ENCODE measurements at places on chromosomes 4 and X.

- DNase-seq, result no peak
Observed at GRCh38 chr4:153297116-153297515, 47.4 kb upstream of the MND1 start.

DNA sequence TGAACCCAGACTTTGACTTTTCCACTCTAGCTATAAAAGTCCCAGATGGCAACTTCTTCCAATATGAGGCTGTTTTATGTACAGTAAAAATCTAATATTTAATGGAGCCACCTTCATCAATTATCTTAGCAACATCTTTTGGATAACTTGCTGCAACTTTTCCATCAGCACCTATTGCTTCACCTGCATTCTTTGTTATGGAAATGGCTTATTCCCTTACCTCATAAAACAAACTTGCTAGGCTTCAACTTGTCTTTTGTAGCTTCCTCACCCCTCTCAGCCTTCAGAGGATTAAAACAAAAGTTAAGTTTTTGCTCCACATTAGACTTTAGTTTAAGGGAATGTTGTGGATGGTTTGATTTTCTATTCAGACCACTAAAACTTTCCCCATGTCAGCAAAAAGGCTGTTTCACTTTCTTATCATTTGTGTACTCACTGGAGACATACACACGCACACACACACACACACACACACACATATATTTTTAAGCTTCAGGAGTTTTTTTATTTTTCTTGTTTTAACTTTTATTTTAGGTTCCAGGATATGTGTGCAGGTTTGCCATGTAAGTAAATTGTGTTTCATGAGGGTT lies 1296.1 kb upstream of the PABPC4L start:
- DNase-seq, result no peak

GRCh38 chr4:1509366-1509765 lies 103.1 kb upstream of the NKX1-1 start:
- no peak for DNase-seq

- no peak for DNase-seq
Observed at GRCh38 chr4:56229947-56230346, 157.3 kb downstream of the AASDH start.

- no peak for DNase-seq
Observed at GRCh38 chrX:15566244-15566643, 34.5 kb downstream of the ACE2 start.

DNA sequence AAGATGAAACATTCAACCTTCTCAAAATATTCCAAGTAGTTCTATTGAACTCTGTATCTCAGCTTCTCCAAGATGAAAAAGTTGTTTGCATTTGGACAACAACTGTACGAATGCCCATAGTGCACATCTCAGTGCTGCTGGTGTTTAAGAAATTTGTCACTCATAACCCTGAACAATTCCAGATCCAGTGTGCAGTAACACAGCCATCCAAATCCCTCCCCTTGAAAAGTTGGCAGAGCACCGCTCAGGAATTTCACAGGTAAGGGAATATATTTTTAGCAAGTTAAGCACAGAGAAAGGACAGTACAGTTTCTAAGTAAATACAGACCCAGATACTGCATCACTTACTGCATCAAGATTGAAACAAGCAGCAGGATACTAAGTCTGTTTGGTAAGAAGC lies 104.7 kb downstream of the CNOT6L start:
- DNase-seq, result no peak

GRCh38 chr4:99886146-99886545 lies 8.1 kb downstream of the LAMTOR3 start:
- DNase-seq, result no peak

- peak; percentile 52 for DNase-seq
Observed at GRCh38 chr4:16759931-16760582, 138.4 kb downstream of the LDB2 start.

DNA sequence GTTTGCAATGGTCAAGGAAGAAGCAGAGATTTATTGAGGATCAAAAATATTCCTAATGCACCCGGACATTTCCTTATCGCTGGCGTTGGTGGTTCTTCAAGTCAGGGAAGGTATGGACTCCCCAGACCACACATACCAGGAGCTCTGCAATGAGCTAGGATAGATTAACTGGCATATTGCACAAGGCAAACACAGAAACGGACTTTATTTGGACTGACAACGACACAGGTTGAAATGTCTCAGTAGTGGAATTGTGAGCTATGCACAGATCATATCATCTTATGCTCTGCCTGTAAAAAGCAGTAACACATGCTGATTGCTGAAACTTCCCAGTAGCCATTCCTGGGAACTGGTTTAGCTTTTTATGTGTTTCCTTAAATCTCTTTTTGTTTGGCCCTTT lies 1.7 kb downstream of the TSPAN7 start:
- no peak for DNase-seq

DNA sequence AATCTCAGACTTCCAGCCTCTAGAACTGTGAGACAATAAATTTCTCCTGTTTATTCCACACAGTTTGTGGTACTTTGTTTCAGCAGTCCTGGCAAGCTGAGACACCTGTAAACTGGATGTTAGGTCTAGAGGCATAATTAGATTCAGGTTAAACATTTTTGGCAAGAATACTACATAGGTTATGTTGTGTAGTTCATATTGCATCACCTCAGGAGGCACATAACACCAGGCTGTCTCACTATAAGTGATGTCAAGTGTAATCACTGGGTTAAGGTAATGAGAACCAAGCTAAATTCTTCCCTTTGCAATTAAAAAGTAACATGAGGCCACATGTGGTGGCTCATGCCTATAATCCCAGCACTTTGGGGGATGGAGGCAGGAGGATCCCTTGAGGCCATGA lies 214.2 kb downstream of the ZNF674 start:
- DNase-seq, result no peak

- no peak for DNase-seq
Observed at GRCh38 chr4:69066945-69067344, 29.3 kb upstream of the UGT2B7 start.

DNA sequence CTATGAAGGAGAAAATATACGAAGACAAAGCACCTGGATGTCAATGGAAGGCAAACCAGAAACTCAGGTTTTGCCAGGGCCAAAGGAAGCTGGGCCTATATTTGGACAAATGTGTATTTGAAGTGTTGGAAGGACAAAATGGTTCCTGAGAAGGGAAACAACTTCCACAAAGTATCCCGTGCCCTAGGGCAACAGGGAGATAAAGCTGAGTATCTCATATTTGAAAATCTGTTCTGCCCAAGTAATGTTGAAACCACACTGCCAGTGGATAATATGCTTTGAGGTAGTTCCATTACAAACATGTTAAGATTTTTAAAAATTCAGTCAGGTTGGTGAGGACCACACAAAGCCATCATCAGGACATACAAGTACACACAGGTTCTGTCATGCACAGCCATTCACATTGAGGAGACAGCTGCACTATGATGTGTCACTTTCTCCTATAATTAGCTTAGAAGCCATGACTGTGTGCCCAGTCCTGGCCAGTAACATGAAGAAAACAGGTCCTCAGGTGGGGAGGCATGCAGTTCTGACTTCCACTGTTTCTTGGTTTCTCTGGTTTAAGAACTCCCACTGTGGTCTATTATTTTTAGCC lies 116.4 kb downstream of the PWWP3B start:
- no peak for DNase-seq

- DNase-seq, result no peak
Observed at GRCh38 chr4:51862199-51862598, 19.2 kb downstream of the DCUN1D4 start.

GRCh38 chr4:26075583-26075982 lies 161.6 kb downstream of the SMIM20 start:
- DNase-seq, result no peak

DNA sequence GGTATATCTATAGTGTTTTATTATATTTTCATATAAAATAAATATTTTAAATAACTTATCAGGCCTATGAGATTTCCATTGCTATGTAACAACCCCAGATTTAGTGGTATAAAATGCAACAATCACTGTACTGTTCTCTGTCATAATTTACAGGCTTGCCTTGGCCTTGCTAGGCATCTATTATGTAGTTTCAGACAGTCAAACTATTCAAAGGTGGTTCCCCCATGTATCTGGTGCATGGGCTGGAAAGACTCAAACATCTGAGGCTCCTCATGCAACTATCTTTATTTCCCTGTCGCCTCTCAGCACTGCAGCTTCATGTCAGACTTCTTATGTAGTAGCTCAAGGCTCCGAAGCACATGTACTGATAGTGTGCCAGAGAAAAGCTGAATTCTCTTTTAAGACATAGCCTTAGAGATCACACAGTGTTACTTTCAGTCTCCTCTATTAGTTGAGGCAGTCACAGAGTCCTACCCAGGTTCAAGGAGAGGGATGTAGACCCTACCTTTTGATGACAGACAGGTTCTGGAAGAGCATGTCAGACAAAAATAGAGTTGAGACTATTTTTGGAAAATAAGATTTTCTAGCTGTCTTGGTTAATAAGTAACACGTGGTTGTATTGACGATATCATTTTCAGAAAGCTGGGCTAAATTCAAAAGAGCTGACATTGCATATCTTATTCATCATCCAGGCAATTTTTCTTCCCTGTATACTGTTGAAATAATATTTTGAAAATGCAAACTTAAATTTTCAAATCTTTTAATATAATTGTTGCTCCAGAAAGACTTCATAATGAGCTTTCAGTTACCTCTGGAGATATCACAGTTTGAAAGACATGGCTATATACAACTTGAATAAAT lies 19.4 kb downstream of the MTTP start:
- no peak for DNase-seq

- no peak for DNase-seq
Observed at GRCh38 chr4:125681240-125681639, 366.5 kb downstream of the FAT4 start.

DNA sequence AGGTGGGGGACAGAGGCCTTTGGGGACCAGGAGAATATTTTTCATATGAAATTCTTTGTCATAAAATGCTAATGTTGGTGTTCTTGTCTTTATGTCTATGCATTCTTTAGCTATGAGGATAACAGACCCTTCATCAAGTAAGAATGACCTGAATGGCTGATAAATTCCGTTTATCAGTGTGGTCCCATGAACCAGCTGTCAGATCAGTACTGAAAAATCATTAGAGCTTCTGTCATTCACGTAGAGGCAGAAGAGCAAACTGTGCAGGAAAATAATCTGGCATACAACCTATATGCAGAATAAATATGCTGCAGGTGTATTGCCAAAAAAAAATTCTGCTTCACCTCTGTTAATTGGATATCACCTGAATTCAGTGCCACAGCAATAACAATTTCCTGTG lies 828.6 kb downstream of the ADGRL3 start:
- DNase-seq, result no peak

- DNase-seq, result no peak
Observed at GRCh38 chr4:17809667-17810066, 890 bp downstream of the DCAF16 start.

DNA sequence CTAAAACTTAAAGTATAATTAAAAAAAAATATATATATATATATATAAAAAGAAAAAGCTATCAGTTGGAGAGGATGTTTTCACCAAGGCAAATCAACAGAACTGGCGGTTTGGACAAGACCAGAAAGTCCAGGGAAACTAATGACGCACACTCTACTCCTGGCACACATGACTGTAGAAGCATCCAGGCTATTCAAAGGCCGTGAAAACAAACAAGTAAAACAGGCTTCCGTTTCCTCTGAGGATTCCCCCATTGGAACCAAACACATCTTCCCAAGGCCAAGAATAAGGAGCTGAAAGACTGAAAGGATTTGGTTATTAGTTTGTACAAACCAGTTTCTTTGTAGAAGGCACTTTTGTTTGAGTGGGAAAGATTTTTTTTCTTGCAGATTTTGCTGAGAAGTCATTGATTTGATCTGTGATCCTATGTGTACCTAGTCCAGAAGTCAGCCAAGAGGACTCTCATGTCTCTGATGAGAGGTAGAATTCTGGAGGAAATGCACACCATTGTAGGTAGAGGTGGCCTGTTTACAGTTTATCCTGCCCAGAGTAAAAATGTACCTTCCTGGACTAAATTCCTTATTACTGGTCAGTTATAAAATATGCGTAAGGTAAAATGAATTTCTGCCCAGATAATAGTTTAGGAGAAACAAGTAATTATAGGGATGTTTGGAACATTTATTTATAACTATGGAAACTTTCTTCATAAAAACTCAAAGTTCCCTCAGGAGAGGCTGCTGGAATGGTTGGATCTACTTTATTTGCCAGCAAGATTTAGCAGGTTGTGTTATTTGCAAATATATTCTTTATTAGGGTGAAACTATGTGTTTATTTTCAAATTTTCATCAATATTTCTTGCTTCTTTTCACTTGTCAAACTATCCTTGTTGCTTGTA lies 66.5 kb downstream of the DMP1 start:
- DNase-seq, result no peak

GRCh38 chr4:1057403-1057745 lies 45.9 kb downstream of the FGFRL1 start:
- DNase-seq, result no peak

DNA sequence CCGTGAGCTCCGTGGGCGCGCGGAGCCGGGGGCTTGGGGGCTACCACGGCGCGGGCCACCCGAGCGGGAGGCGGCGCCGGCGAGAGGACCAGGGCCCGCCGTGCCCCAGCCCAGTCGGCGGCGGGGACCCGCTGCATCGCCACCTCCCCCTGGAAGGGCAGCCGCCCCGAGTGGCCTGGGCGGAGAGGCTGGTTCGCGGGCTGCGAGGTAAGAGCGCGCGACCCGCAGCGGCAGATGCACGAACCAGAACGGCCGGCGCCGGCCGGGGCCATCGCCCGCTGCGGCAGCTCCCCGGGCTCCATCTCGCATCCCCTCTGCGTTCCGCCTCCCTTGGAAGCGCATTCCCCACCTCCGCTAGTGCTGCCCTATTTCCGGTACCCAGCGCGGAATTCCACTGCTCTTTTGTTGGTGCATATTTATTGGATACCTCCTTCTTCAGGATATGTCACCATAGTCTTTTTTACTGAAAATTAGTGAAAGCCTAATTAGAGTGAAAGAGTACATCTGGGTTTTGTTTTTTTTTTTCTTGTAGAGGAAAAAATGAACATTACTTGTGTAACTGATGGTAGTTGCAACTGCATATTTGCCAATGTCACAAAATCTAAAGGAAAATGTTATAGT lies 797 bp downstream of the PKD2 start:
- DNase-seq, result no peak

DNA sequence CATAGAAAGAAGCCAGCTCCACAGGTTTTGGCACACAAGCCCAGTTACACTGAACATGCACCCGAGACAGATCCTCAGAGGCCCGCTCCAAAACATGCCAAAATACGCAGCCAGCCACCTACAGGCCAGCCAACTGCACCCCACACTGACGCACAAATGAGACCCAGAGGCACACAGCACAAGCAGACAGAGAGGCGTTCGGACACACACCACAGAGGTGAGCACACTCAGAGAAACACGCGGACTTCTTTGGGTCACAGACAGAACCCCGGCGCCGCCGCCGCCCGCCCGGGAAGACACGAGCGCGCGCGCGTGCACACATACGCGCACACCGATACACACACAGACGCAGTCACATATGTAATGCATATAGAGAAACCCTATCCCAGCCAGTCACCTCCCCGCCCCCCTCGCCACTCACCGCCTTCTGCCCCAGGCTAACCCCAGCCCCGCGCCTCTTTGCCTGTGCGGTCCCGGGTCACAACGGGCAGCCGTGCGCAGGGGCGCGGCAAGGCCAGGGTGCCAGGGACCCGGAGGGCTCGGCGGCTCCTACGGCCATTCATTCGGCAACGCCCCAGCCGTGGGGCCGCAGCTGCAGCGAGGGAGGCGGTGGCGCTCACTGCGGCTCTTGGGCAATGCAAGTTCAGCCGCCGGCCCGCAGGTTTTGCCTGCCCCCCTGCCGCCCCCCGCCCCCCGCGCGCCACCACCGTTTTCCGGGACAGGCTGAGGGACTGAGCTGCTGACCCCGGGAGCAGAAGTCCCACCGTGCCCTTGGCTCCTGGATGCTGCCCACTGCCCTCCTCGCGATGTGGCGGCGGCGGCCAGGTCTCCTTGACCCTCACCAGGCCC lies 553 bp downstream of the SEPTIN6 start:
- no peak for DNase-seq

- DNase-seq, result no peak
Observed at GRCh38 chrX:69024931-69025330, 140.3 kb downstream of the PJA1 start.

All from left renal pelvis (tissue), 4 donors.